Stimulated activated CD4-positive, alpha-beta T cell treated with anti-CD3 and anti-CD28 coated beads, Interleukin-2, amount 100 ng/mL, for 4 hours (primary cell): ENCODE measurements at places on chromosomes 16 and 17.

DNA sequence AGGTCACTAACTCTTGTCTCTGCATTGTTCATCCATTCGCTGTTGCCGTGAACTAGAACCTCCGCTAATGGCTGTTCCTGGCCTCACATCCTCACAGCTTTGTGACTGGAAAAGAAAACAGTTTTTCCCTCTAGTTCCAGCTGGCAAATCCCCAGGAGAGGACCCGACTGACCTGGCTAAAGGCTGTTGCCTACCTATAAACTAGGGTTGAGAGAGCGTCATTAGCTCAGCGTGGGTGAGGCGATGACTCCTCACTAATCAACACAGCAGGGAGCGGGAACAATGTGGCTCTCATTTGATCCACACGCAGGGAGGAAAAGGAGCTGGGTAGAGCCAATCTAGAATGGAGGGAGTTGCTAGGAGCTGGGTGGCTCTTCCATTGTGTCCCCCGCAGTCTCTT, 282.1 kb upstream of the IRX5 start:
- DNase-seq, result no peak

GRCh38 chr16:82504836-82505235, 121.9 kb upstream of the CDH13 start:
- DNase-seq, result no peak

GRCh38 chr17:42841975-42842685, 2.2 kb upstream of the AOC2 start:
- no peak for DNase-seq

GRCh38 chr17:31533546-31534155, 142.2 kb downstream of the RAB11FIP4 start:
- DNase-seq, result peak; percentile 43

- no peak for DNase-seq
Measured at GRCh38 chr16:1917665-1918350, 407 bp downstream of the HS3ST6 start.

DNA sequence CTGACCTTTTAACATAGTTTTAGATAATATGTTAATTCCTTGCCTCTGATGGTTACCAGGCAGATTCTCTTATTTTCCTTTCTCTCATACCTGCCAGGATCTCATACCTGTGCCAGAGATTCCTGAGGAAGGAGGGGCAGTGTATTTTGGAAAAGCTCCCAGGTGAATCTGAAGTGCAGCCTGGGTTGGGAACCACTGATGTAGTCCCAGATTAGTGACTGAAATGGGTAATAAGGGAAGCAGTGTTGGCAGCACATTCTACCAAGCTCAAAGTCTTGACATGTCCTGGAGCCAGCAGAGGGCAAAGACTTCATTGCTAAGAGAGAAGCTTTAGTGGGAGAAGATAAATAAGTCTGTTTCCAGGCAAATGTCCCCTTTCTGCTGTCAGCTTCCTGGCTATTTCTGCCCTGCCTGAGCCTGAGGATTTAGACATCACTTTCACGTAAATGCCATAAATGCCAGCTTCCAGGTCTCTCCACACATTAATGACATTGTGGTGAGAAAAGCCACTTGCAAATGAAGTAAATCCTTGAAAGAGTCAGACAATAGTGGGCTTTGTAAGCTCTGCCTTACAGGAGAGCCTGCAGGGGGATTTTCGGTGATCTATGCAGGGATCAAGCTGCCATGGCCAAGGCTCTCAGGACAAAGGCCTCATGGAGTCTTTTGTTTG, 40.9 kb upstream of the C16orf78 start:
- no peak for DNase-seq

DNA sequence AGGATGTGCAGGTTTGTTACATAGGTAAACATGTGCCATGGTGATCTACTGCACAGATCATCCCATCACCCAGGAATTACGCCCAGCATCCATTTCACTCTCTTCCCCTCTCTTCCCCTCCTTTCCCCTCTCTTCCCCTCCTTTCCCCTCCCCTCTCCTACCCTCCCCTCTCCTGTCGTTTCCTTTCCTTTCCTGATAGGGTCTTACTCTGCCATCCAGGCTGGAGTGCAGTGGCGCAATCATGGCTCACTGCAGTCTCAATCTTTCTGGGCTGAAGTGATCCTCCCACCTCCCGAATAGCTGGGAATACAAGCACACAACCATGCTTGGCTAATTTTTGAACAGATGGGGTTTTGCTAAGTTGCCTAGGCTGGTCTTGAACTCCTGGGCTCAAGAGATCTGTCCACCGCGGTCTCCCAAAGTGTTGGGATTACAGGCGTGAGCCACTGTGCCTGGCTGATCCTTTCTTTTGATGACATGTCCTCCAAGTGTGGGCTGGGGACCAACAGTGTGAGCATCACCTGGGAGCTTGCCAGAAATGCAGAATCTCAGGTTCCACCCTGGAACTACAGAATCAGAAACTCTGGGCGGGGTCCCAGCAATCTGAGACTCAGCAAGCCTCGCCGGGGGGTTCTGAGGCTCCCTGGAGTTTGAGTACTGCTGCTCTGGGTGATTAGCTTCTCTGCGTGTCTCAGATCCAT, 10.8 kb downstream of the ATP2C2 start:
- DNase-seq, result no peak

GRCh38 chr16:9123871-9124270, 32.4 kb downstream of the HAPSTR1 start:
- no peak for DNase-seq

- no peak for DNase-seq
Measured at GRCh38 chr17:4333041-4333440, 33.4 kb downstream of the UBE2G1 start.

DNA sequence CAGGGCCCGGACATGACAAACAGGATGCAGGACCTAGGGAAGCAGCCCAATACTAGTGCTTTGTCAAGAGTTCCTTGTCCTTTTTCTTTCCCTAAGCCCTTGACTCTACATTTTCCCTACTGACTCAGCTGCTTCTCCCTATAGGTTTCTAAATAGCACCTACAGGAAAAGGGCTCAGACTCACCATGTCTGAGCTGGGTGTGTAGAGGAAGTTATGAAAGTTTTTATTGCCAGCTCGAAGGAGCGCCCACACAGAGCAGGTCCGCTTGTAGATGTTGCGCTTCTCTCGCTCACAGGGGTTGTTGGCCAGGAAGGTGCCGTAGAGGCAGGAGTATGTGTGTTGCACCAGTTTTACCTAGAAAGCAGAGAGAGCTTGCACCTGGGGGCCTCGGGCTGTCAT, 10.6 kb downstream of the MTMR4 start:
- no peak for DNase-seq

DNA sequence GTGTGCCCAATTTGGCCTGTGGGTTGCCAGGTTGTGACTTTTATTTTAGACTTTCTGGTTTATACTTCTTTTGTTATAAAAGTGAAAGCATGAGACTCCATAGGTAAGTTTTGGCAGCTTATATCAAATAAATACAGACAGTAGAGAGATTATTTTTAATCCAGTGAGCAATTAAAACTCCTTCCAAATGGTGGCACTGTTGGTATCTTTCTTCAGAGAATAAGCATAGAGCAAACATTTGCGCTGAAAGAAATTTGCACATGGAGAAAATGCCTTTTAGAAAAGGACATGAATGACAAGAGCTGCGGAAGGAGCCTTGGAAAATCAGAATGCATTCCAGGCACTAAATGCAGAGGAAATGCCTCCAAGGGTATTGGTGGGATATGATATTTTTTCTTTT, 46.1 kb upstream of the DNAJA2 start:
- DNase-seq, result no peak

GRCh38 chr17:6556121-6557039, at the start of gene PITPNM3:
Gene PITPNM3 (minus strand): TSS chr17:6556555. CDS start chr17:6556406, 149 bp downstream.
- DNase-seq, result no peak

DNA sequence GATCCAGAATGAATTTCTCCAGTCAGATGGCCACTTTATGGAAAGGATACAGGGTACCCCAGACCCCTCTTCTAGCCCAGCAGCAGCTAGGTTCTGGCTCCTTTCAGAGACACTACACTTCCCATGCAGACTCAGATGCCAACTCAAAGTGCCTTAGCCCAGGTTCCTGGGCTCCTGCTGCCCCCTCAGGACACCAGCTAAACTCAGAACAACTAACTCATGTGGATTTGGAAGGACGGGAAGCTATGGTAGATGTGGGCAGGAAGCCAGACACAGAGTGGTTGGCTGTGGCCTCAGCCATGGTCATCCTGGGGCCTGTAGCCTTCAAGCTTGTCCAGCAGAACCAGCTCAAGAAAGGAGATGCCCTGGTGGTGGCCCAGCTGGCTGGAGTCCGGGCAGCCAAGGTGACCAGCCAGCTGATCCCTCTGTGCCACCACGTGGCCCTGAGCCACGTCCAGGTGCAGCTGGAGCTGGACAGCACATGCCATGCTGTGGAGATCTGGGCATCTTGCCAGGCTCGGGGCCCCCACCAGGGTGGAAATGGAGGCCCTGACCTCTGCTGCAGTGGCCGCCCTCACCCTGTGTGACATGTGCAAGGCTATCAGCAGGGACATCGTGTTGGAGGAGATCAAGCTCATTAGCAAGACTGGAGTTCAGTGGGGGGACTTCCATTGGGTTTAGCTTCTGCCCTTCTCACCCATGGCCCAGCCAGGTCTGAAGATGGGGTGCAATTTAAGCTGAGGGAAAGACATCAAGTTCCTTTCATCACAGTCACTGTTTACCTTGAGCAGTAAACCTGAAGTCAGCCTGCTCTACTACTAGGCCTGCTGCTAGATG, 111.8 kb downstream of the N4BP1 start:
- DNase-seq, result no peak

DNA sequence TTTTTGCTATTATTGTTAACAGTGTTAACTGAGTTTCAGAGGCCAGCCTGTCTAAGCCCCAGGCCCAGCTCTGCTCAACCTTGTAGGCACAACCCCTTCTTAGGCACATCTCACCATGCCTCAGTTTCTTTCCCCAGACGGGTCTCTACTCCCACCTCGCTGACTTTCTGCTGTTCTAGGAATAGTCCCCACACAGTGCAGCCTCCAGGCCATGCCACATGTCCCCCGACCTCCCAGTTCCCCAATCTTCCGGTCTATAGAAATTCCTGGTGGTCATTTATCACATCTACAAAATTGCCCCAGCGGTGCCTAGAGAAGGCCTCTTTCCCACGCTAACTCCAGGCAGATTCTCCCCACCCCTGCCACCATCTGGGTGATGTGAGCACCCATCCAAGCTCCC, 34.8 kb downstream of the ADGRG5 start:
- DNase-seq, result no peak

- no peak for DNase-seq
Measured at GRCh38 chr17:15885770-15886169, 59.2 kb upstream of the ADORA2B start.

GRCh38 chr17:59332749-59333377, 1.4 kb downstream of the YPEL2 start:
- no peak for DNase-seq

DNA sequence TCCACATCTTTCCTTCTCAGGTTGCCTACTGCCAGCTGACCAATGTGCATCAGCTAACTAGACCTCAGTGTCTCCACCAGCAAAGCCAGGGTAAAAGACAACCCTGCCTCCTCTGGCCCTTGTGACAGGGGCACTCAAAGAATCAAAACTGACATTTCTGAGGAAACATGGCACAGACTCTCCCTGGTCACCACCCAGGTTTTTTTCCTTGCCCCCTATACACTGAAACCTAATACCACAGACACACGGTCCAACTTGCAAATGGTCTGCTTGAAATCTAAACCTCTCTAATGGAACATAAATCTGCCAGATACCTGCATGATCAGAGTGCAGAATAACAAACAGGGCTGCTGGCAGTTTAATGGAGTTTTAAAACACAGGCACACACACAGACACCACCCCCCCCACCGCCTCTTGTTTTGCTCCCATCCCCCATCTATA, 19.5 kb upstream of the CORO6 start:
- DNase-seq, result no peak

DNA sequence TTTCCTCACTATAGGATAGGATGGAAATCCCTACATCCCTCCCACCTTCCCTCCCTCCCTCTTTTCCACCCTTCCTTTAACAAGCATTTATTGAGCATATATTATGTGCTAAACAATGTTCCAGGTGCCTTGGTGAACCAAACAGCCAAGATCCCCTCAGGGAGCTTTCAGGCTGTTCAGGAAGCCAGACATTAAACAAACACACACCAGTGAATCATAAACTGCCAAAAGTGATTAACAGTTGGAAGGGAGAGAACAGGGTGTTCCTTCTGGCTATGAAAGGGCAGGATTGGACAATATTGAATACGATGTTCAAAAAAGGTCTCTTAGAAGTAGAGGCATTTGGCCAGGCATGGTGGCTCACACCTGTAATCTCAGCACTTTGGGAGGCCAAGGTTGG, 22.8 kb upstream of the CNEP1R1 start:
- no peak for DNase-seq

DNA sequence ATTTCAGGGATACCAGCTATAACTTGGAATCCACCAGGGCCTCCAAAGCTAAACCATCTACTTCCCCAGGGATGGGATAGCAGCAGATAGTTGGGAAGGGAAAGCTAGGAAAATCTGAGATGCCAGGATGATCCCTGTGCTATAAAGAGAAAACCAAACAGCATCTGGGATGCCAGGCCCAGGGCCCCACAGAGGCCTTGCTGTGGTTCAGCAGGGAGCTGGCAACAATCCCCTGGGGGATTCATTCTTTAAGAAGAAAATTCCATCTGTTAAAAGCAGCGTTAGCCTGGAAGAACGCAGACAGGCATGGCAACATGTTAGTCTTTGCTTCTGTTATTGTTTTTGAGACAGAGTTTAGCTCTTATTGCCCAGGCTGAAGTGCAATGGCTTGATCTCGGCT, 16.6 kb downstream of the MYO18A start:
- DNase-seq, result no peak

DNA sequence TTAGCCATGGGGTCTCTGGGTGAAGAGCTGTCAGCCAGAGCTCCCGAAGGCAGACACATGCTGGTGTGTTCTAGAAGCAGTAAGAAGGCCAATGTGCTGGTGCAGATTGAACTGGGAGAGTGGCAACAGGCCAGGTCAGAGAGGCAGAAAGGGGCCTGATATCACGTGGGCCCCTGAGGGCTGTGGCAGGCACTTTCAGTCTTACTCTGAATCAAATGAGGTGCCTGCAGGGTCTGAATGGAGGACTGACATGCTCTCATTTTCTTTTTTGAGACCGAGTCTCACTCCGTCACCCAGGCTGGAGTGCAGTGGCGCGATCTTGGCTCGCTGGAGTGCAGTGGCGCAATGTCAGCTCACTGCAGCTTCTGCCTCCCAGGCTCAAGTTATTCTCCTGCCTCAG, 293.8 kb downstream of the ABCC12 start:
- no peak for DNase-seq

- no peak for DNase-seq
Measured at GRCh38 chr16:14106457-14106856, 35.3 kb downstream of the MRTFB start.
